ENCODE measurements at places on chromosomes 12 and 14.

- DNase-seq: peak; percentile 91
These were observed 8.5 kb downstream of the BTG1 start for GRCh38 chr12:92136965-92137721.

DNA sequence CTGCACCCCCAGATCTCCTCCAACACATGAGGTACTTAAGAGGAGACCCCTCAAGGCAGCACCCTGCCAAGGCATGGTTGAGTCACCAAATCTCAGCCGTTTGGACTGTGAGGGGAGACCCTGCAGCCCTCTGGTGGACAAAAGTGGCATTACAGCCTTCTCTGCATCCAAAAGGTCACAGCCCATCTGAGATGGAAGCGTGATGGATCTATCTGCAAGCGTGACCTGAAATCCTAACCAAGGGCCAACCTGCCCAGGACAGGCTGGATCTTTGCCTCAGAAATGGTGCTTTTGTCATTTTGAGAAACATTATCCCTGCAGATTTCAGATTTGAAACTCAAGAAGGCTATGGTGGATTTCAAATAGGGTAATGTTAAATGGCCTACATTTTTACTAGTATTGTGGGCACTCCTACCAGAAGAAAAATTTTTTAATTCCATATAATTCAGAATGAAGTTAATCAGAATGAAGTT is 23.7 kb upstream of the DHRS4 start:
- peak; percentile 61 for DNase-seq

DNA sequence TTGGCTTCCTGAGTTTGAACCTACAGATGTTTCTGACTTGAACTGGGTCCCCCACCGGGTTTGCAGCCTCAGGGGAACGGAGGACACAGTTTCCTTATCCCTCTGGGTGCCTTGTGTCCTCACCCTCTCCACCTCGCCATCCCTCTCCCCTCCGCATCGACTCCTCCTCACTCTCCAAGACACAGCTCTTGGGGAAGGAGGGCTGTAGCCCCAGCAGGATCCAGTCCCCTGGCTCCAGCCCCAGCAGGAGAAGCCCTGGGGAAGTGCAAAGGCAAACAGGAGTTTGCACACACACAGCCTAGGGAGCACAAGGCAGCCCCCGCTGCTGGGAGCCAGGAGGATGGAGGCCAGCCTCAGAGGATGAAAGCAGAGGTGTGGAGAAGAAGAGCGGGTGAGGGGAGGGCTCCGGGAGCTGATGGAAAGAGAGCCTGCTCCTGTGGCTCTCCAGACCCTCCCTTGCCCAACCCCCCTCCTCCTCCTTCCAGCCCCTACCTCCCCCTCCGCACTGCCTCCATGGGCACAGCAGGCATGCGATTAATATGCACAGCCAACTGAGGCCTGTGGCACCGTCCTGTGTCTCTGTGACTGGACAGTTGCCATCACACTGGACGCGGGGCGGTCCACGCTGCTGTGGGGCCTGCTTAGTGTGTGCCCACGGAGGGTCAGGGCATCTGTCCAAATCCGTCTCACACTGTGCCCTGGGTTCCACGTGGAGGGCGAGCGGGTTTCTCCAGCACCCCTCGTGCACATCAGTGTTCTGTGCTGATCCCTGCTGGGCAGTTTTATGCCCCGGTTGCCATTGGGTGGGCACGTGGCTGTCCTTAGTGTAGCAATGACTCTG is 193.7 kb upstream of the DIO3 start:
- no peak for DNase-seq

GRCh38 chr12:127607146-127607725 is 659.7 kb upstream of the TMEM132C start:
- no peak for DNase-seq

DNA sequence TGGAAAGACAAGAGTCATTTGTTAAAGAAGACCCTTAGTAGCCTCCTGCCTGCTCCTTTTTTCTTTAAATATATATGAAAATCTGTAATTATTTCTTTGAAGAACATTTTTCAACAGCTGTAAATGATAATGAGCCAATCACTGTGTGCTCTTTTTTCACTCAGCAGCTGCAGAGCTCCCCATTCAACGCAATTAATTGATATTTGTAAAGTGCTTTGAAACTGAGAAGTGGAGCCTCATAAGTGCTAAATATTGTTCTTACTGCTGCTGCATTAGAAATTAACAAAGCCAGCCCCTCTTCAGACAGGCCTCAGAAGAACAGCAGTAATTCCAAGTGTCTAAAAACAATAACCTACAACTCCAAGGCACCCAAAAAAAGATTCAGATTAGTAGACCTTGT is 224.3 kb downstream of the GXYLT1 start:
- no peak for DNase-seq

DNA sequence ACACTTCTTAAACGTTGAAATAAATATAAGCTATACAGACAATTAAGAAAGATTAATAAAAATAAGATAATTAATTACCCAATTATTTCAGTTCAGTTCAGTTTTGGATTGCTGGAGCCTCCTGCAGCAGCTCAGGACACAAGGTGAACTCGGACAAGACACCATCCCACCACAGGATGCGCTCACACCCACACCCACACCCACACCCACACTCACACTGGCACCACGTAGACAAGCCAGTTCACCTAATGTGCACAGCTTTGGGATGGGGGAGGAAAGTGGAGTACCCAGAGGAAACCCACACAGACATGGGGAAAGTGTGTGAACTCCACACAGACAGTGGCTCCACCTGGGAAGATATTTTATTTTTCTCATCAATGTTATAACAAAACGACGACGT is 32.1 kb downstream of the EMP1 start:
- DNase-seq: no peak

GRCh38 chr14:69535230-69535848 is 39.3 kb downstream of the CCDC177 start:
- peak; percentile 60 for DNase-seq

DNA sequence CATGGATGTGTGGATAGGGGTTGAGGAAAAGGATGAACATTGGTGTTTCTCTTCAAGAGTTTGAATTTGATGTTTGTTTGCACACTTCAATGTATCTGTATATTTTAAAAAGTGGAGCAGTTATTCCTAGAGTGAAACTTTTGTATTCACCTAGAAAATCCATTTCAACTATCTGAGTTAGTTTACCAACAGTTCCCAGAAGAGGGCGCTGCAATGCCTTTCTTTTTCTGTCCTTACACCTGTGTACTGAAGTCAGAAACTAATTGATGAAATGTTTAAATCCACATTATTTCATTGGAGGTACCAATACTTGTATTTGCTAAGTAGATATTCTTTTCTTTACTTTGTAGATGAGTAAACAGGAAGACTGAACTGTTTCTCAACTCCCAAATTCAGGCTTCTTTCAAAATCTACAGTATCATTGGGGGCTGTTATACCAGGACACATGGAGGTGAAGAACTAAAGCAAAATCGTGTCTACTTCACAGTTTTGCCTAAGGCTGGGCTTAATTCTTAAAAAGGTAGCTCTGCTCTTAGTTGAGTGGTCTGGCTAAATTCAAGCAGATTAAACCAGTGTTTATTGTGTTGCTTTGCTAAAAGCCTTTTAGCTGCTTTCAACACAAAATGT is 26.6 kb upstream of the KLRB1 start:
- DNase-seq: peak; percentile 16

DNA sequence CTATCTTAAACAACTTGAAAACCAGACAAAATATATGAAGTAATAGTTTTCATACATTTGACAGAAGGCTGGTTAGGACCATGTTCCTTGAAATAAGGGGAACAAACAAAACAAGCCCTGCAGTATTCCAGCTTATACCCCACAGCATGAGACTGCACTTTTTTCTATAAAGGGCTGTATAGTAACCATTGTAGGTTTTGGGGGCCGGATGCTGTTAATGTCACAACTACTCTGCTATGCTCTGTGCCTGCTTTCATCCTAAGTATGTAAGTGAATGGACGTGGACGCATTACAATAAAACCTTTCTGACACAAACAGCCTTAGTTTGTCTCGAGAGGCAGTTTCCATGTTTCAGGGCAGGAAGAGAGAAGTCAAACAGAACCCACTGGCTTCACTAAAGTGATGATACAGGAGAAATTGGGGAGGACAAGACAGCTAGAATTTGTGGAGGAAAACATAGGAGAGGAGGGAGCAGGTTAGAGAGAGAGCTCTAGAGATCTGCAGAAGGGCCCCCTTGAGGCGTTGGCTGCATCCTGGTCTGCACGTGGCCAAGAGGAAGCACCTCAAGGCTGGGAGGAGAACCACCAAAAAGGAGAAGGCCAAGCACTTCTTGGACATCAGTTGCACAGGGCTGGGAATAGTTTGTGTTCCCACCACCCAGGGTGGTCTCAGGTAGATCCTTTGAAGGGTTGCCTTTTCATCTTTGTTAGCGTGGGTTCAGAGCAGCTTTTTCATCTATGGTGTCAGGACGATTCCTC is 63.7 kb downstream of the TRAF3 start:
- DNase-seq: no peak

- no peak for DNase-seq
These were observed 19.2 kb downstream of the LUM start for GRCh38 chr12:91091916-91092715.

DNA sequence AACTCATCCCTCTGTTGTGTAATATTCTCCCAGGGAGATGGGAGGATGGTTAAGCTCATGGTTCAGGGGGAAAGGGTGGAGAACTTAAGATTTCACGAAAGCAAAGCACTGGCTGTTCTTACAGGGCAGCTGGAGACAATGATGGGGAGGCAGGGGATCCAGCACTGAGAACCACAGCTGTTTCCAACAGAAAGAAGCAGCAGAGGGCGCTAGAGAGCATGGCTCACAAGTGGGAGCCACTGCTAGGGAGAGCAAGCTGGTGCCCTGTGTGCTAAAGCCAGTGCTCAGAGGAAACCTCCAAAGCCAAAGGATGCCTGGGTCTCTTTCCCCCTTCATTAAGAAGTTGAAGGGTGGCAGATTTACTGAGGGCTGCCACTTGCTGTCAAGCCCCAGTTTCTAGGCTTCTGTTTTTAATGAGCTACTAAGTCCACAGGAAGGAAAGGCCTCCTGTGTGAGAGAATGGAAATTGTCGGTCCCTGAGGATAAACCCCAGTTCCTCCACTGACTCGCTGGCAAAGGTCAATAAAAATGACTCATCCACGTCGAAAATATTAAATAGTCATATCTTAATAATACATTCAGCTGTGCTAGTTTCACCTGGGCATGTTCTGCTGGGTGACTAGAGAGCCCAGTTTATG is 199.7 kb downstream of the ANO2 start:
- DNase-seq: peak; percentile 60

- peak; percentile 90 for DNase-seq
These were observed 23.4 kb upstream of the SLC35F4 start for GRCh38 chr14:57889245-57889644.
